ENCODE measurements at places on chromosomes 7 and 10. TPM values are rescaled to one million over a fixed set of nuclear protein-coding genes. Genes with fewer than 3 reads are reported as not detected.

Gene CREB5
- total RNA-seq: 24.4 TPM

Gene GLRX3
- total RNA-seq: 58.4 TPM

GRCh38 chr7:20828947-20829346, 42.3 kb upstream of the SP8 start:
- no peak for DNase-seq

Gene RAPGEF5
- total RNA-seq: 60.5 TPM

DNA sequence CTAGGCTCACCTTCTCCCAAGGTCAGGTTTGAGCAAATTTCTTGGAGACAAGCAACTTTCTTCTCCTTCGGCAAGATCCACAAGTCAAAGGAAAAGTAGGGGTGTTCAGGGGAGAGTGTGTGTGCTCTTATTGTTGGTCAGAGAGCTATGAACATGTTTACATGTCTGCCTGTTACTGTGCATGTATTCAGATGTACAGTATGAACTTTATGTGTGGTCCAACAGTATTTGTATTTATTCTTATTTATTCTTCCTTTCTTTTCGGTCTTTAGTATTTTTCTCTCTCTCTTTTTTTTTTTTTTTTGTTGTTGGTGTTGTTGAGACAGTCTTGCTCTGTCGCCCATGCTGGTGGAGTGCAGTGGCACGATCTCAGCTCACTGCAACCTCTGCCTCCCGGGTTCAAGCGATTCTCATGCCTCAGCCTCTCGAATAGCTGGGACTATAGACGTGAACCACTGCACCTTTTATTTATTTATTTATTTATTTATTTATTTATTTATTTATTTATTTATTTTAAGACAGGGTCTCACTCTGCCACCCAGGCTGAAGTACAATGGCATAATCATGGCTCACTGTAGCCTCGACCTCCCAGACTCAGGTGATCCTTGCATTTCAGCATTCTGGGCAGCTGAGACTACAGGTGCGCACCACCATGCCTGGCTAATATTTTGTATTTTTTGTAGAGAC, 38.2 kb downstream of the PLAU start:
- no peak for DNase-seq

GRCh38 chr10:86868353-86868752, 89.1 kb downstream of the MMRN2 start:
- no peak for DNase-seq

Gene C7orf57
- total RNA-seq: 0.76 TPM

DNA sequence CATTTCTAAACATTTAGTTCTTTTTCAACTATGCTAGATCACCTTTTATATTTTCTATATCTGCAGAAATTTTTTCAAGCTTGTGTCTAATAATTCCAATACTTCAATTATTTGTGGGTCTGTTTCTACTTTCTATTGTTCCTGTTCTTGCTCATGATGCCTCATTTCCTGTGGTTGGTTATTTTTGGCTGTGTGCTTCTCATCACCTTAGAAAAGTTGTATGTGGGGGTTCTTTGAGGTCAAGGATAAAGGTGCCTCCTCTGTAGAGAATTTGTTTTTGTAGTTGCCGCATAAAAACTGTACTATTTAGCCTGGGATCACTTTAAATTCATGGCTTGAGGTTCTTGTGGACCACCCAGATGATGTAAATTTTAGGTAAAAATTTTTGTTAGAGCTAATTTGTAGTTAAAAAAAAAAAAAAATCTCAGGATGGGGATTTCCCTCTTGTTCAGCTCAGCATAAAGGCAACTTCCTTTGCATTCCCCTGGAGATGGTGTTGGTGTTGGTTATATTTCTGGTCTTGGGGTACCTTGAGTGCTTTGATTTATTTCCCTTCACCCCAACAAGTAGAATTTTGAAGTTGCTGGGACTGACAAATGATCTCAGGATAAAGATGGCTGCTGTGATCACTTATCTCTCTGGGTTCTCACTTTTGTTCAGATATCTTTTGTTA, 27.0 kb upstream of the JAZF1 start:
- no peak for DNase-seq
